ENCODE measurements at places on chromosomes 3 and 15. TPM values are rescaled to one million over a fixed set of nuclear protein-coding genes. Genes with fewer than 3 reads are reported as not detected.

DNA sequence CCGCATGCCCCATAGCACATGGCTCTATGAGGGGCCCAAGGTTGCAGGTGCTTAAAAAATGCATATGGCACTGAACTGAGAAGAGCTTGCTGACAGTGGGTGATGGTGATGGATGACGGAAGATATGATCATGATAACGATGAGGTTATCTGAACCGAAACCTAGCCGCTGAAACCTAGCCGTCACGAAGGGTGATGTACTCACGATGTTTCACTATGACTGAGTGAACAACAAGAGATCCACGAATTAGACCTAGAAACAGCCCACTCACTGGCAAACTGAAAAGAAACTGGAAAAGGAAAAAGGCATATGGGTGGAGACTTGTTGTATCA is 57.6 kb upstream of the BCL6 start:
- no peak for DNase-seq

GRCh38 chr3:127165694-127166485 is 27.0 kb upstream of the PRR23E start:
- no peak for DNase-seq

- DNase-seq = no peak
Observed at GRCh38 chr3:36941658-36942057, 3.2 kb downstream of the TRANK1 start.

DNA sequence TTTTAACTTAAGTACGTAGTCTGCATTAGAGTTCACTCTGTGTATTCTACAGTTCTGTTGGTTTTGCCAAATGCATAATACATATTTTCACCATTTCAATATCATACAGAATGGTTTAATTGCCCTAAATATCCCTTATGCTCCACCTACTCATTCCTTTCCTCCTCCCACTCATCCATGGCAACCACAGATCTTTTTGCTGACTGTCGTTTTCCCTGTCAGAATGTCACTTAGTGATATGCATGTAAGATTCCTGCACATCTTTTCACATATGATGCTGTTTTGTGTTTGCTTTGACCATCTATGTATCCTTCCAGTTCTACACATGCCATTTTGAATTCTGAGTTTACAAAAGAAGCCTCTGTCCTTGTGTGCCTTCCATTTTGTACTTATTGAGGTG is 36.7 kb downstream of the EPHA3 start:
- no peak for DNase-seq

Gene P2RY1
- total RNA-seq = 1.8 TPM
